ENCODE measurements at places on chromosomes 3 and 15.

- DNase-seq, result no peak
Measured at GRCh38 chr3:99868311-99868646, 50.6 kb downstream of the CMSS1 start.

DNA sequence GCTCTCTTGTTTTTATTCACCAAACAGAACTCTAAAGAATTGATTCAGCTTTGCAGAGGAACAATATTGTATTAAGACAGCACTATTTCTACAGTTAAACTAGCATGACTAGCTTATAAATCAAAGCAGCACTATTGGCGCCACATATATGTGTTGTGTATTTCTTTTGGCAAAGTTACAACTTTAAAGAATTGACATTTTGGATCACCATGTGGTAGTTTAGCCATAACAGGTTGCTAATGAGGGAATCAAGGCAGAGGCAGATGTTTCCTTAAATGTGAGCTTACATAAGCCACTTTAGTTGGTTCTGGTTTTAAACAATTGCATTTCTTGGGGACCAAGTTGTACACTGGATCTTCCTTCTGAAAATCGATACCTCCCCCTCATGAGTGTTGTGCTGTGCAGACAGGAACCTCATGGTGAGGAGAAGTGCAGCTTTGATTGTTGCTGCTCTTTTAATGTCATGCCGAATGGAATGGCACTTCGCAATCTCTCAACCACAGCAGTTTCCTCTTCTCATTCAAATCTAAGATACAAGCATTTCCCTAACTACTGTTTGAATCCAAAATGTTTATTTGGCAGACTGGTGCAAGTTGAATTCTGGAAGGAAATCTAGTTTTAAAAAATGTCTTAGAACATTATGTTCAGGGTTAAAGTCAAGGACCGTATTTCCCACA is 151.2 kb downstream of the MYRIP start:
- DNase-seq, result no peak

DNA sequence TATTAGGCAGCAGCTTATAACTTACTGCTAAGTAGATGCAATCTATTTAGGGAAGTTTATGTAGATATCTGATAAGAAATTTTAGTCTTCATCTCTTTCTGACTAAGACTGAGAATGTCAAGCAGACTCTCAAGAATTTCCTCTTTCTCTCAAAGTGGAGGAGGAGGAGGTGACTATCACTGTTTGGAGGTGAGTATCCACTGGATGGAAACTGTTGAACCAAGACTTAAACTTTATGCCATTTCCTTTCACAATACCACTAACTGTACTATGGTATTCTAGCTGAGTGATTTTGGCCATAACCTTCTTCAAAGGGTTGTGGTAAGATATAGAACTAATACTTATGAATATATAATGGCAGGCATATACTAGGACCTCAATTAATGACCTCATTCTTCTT is 64.6 kb downstream of the TPRG1 start:
- no peak for DNase-seq

DNA sequence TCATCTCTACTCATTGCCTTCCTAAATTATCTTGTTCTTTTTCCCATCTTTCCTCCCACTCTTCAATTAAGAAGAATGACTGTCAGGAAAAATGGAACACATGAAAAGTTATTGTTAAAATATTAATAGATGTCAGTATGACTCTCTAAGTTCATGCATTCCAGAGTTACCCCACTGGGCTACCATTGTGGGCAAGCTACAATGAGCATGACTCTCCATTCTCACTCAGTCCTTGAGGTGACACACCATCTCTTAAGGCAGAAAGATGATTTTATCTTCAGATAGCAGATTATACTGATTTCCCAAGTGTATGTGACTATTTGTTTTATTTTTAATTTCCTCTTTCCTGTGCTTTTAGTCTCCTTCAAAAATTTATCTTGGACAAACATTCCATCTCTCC is 144.3 kb downstream of the ALCAM start:
- DNase-seq, result no peak

- DNase-seq, result no peak
Measured at GRCh38 chr3:157931517-157931916, 174.7 kb downstream of the SHOX2 start.
